ENCODE measurements at places on chromosomes 4 and X.
A peak's percentile ranks its signal among the peaks of the same experiment; 100 is the strongest.

DNA sequence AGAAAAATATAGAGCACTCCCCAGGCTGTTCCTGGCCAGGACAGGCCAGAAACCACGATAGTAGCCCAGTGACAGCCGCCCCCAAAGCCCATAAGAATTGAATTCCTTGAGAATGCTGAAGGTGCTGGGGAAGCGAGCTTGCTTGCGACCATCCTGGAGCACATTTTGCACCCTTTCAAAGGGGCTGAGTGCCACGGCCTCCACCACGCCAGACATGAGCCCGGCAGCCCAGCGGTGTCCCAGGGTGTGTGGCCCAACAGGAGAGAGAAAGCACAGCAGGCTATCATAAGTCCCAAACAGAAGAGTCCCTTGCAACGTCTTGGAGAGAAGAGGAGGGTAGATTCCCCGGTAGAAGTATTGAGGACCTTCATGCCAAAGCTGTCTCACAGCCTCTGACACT is 7.6 kb upstream of the ZCCHC18 start:
- no peak for DNase-seq

- no peak for DNase-seq
Measured at GRCh38 chr4:148574911-148575310, 132.7 kb upstream of the NR3C2 start.

- no peak for DNase-seq
Measured at GRCh38 chr4:174946246-174946645, 28.1 kb downstream of the ADAM29 start.

DNA sequence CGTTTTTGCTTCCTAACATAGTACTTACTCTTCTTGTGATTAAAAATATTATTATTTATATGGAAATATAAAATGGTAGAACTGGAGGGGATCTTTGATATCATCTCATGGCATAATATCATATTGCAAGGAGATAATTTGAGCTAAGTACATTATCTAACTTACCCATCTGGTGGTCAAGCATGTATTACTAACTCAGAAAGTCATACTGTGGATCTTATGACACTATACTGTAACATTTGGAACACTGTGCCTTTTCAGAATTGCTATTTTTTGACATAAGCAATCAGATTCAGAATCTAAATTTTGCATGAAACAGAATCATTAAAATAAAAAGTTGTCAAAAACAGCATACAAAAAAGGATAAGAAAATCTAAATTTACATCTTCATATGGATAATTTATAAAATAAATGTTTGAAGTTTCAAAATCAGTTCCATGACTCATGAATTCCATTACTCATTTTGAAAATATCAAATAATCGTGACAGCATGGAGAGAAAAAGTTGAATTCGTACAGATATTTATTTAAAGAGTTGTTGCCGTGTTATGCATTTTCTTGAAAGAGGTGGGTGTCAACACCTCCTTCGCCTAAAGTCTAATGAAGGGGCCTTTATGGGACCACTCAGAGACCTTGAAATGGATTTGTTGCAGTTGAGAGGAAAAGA is 928.1 kb downstream of the PDHA2 start:
- DNase-seq, result no peak

- DNase-seq, result no peak
Measured at GRCh38 chr4:43564107-43564506, 671.6 kb downstream of the GRXCR1 start.

- no peak for DNase-seq
Measured at GRCh38 chr4:166838975-166839614, 395.2 kb downstream of the SPOCK3 start.

DNA sequence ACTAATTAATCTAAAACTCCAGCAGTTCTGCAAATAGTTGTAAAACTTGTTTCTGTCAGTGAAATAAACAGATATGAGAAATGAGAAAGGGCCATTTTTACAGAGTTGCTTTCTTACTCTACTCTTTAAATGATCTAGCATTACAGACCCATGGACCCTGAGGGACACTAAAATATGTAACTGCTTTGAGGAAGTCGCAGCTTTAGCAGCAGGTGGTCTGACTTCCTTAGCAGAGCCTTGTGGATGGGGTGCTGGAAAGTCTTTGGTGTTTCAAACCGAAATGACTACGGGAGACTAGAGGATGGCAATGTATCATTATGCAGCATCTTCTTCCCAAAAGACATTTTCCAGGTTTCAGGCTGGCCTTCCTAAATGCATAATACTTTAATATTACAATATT is 18.7 kb downstream of the SHISA3 start:
- DNase-seq, result no peak

DNA sequence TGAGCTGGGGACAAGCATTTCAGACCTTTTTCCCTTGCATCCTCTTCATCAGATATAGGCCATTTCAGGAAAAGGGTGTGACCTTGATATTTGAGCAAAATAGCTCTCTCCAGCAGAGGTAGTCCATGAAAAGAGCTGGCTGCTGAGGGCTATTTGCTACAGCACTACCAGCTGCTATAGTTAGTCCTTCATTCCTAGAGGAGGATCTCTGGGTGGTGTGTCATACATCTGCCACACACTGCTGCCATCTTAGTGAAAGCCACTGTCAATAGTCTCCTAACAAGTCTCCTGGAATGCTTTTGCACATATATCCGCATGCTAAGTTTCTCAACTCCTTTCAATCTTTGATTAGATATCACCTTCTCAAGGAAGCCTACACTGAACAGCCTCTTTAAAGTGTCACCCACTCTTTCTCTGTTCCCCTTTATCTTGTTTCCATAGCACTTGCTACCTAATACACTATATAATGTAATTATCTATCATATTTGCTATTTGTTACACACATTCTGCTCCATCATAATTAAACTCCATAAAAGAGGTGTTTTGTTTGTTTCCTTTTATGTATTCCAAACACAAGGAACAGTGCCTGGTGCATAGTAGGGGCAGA is 131.9 kb downstream of the TBC1D19 start:
- DNase-seq, result no peak

GRCh38 chrX:150088766-150089518 is 150.7 kb upstream of the EOLA2 start:
- DNase-seq, result no peak

DNA sequence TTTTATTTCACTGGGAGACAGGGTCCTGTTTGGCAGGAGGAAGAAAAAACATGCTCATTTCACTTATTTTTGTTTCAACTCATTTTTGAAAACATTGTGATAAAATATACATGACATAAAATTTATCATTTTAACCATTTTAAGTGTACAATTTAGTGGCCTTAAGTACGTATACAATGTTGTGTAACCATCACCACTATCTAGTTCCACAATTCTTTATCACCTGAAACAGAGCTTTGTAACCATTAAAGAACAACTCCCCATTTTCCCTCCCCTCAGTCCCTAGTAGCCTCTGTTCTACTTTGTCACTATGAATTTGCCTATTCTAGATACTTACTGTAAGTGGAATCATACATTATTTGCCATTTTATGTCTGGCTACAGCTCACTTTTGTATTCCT is 143.8 kb downstream of the GPAT3 start:
- no peak for DNase-seq

DNA sequence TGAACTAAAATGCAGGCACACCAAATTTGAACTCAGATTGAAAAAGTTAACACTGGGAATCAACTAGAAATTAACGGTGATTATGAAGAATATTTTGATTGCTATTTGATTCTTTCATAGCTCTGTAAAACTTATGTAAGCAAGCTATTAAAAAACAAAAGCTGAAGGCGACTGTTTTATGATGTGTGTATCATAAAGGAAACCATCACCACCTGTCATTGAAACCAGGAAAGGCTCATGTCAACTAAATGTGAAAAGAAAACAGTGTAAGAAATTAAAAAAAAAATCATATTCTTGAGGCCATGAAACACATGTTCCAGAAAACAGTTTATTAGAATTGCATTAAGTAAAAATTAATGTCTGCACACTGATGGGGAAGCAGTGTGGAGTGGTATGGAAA is 24.2 kb downstream of the CPE start:
- no peak for DNase-seq

DNA sequence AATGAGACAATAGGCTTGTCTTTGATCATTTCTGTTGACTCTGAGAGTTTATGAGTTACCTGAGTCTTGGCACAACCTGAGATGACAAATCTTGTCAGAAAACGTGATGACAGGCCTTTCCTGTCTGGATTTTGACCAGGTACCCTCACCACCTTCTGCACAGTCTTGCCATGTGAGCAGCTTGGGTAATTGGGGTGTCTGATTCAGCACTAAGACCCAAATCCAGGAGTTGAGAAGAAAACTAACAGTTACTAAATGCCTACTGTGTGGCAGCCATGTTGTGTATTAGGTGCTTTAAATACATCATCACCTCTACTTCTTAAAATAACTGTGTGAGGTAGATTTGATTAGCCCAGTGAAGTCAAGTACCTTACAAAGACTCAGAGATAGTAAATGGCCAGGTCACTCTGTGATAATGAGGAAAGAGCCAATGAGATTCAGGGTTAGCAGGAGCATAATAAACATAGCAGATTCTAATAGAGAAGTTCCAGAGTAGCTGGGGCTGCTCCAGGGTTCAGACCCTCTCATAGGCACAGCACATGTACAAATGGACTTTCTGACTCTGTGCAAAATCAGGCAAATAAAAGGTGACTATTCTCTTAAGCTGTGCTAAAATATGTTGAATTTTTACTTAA is 2.8 kb downstream of the EREG start:
- DNase-seq, result no peak

DNA sequence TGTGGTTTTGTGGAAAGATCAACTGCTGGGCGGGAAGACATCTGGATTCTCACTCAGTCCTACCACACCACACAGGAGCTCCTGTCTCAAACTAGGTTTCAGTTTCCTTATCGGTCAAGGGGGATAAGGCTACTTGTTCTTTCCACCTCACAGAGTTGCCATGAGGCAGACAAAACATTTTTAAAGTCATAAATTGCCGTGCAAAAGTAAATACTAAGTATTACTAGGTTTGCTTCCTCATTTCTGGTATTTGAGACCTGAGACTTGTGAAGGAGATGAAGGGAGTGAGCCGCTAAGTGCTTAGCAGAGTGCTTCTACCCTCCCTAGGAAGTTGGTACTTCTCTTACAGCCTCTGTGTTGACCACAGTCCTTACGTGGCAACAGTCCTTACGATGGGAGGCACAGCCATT is 1.5 kb downstream of the LAP3 start:
- DNase-seq, result peak; percentile 67

- DNase-seq, result no peak
Measured at GRCh38 chr4:40322811-40323210, 12.3 kb upstream of the CHRNA9 start.

DNA sequence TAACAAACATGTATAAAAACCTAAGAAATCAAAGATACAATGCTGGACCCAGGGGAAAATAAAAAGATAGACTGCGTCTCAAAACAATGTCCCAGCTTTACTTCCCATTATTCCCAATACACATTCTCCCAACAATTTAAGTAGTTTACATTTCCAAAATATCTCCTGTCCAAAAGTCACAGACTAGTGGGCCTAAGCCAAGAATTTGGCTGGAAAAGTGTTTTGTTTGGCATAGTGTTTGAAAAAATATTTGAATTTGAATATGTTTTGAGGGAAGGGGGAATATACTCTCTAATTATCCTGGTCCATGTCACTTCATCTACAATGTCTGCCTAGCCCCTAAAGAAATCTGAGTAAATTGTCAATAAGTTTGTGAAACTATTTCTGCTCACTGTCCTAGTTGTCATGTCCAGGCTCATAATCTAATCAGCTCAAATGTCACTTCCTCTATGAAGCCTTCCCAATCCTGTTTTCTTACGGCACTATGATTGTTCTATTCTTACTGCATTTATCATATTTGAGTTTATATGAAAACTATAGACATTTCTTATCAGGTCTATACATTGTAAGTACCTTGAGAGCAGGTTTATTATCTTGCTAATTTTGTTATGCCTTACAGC is 74.4 kb downstream of the SEC24D start:
- DNase-seq, result no peak

GRCh38 chrX:16444353-16444752 is 205.6 kb upstream of the S100G start:
- DNase-seq, result no peak

DNA sequence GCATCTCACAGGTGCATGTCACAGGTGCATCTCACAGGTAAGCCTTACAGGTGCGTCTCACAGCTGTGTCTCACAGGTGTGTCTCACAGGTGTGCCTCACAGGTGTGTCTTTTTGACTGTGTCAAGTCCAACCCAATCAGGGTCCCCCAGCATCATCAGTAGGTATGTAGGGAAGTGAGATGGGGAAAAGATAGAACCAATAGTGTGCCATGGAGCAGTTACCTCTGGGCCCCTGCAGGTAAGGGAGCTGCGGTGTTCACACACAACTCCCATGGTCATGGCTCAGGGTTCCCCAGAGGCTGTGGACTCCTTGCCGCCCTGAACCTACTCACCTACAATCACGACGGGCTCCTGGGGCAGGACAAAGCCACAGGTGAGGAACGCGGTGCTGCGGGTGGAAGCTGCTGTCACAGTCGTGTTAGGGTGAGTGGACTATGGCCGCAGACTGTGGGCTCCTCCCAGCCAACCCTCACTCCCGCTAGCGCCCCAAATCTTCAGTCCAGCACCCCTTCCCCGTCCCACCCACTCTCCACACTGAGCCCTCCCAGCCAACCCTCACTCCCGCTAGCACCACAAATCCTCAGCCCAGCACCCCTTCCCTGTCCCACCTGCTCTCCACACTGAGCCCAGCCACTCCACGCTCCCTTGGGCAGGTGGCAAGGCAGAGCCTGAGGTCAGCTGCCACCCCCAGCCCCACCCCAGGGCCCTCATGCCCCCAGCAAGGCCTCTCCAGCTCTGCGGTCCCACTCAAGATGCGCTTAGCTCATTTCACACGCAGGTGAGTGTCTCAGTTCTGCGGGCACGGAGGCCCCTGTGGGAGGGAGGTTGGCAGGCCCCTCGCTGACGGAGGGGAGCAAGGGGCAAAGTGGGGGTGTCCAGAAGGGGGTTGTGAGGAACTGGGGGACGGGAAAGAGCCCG is 2.1 kb upstream of the PDE6B start:
- no peak for DNase-seq

DNA sequence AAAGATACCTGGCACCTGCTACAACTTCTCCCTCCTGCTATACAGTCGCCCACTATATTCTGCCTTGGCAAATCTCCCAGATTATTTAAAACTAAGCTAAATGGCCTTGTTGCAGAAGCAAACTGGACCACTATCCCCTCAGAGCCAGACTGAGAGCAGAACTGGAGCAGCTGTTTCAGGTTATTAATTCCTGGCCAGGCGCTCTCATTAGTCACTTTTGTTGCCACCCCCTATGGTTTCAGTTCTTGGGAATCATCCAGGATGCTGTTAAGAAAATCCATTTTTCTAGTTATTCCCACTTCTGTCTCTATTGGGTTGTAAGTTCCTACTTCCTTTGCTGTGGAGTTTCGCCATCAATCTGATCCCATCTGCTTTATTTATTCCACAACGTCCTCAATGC is 30.1 kb downstream of the ADGRA3 start:
- DNase-seq, result no peak

DNA sequence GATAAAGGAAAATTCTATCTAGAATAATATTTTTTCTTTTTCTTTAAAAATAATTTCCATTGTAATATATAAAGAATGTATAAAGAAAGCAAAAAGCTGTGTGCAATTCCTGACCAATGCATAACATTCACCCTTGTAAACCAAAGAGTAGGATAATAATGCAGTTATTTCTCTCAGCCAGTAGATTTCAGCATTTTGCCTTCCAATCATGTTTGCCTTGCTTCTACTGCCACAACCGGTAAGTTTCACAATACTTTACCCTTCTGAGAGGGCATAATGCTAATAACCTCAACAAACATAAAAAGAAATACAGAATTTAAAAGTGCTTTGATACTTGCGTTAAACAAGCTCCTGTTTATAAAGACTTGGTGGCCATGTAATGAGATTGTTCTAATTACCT is 59.9 kb downstream of the CHIC2 start:
- no peak for DNase-seq
